Stimulated activated CD4-positive, alpha-beta T cell treated with anti-CD3 and anti-CD28 coated beads, Interleukin-12 subunit alpha, Interleukin-12 subunit beta, amount 100 ng/mL, for 24 hours (primary cell): ENCODE measurements at places on chromosomes 12 and 14.
A peak's percentile ranks its signal among the peaks of the same experiment; 100 is the strongest.

GRCh38 chr12:123942238-123942653 lies 30.4 kb downstream of the CCDC92 start:
- no peak for DNase-seq

- DNase-seq: no peak
Measured at GRCh38 chr12:115801871-115802270, 475.6 kb downstream of the MED13L start.

- DNase-seq: no peak
Measured at GRCh38 chr12:34188974-34189373, 166.7 kb downstream of the ALG10 start.

GRCh38 chr12:2341051-2341751 lies 288.4 kb downstream of the CACNA1C start:
- DNase-seq: no peak

- no peak for DNase-seq
Measured at GRCh38 chr14:68404652-68405183, 388.1 kb downstream of the ZFP36L1 start.

GRCh38 chr14:79254069-79254775 lies 957.1 kb downstream of the DIO2 start:
- DNase-seq: no peak

DNA sequence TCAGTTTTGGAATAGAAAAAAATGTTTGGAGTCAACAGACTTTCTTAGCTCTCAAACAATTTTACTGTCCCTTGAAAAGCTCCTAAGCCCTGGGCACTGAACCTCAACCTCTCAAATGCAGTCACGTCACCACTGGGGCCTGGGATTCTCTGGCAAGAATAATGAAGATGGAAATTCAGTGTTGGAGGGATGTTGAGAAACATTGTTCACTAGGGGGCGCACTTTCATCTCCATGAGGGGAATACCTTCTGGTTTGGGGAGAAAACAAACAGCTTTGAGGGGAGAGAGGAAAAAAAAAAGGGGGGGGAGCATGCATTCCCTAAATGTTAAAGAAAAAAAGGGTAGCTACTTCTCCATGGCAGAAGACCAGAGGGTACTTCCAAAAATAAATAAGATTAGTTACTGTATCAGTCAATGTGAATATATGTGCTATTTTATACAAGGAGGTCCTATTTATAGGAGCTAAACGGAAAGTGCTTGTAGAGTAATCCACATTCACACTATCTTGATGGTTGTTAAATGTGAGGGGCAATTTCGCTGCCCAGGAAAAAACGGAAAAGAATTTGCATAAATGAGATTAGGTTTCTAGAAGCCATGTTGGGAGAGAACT lies 5.8 kb upstream of the TBPL2 start:
- DNase-seq: peak; percentile 44

DNA sequence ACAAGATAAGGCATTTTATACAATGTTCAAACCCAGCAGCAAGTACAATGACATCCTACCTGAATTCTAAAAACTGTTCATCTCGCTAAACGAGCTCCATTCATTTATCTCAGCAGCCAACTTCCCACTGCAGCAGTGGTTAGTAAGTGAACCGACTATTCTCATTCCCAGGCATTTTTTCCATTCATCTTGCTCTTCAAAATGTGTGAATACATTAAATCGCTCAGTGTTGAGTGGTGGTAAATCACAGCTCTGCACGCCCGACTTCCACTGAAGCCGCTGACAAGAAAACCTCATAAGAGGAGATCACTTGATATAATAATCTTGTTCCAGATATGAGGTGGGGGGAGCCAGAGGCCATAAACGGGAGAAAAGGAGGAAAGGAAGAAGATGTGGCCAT lies 746.2 kb upstream of the USP15 start:
- DNase-seq: no peak

DNA sequence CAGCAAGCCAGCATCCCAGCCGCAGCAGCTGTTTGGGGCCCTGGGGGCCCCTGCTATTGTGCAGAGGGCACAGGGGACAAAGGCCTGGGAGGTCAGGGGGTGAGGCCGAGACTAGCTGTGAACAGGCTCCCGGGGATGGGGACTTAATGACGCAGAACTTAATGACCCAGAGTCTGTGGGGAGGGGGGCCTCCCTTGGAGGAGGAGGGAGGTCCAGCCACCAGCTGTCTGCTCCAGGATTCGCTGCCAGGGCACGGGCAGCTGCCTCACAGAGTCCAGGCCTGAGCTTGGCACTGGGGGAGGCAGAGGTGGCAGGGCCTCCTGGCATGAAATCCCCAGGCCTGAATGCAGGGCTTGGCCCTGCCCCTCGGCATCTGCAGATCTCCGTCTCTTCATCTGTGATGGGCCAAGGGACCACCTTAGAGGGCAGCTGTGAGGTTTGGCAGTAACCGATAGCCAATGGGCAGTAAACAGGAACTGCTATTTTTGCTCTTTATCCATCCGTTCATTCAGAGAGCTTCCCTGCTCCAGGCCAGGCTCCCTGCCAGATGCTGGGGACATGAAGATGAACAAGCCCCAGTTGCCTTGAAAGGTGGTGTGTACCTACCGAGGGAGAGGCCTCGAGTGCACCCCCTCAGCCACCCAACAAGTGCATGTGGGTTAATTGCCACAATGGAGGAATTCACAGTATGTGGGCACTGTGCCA lies 6.7 kb downstream of the FAM222A start:
- no peak for DNase-seq

DNA sequence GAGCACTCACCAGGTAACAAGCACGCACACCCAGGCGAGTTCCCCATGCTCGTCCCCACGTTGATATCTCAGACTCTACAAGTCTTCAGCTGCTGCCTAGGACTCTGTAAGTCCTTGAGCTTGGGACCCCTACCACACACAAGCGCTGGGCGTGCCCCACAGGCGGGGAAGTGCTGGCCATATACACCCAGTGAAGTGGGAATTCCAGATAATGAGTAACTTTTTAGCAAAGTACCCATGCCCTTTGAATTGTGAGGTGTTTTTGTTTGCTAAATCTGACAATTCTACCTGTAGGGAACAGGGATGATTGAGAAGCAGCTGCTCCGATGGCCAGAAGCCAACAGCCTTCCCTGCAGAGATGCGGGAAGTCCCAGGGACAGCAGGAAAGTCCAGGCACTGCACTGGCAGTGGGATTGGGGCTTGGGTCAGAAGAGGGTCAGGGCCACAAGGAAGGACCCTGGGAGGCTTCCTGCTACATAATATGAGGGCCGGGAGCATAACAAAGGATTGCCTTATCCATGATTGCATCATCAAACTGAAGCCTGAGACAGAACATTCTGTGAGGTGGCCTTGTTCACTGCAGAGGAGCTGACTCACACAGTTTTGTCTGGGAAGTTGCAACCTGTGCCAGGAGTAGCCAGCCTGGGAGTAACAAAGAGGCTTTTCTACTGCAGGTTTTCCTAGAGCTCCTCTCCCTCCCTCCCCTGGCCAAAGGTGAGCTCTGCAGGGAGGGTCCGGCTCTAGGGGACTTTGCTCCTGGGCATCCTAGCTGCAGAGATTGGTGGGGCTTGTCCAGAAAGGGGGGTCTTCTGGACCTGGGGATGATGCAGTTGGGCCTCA lies 13.2 kb upstream of the SERPINA3 start:
- no peak for DNase-seq

DNA sequence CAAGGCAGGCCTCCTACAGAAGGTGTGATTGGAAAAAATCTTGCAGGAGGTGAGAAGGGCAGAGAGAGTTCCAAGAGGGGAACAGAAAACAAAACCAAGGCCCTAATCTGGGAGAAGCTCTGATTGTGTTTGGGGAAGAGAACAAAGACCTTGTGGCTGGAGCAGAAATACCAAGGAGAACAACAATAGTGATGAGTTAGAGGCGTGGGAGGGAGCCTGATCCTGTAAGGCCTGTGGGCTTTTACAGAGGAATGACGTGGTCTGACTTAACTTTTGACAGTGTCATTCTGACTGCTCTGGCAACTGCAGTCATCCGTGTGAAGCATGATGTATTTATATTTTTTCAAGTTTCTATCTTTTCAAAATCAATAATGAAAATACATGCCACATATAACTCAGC lies 200.6 kb downstream of the ANO4 start:
- DNase-seq: no peak

DNA sequence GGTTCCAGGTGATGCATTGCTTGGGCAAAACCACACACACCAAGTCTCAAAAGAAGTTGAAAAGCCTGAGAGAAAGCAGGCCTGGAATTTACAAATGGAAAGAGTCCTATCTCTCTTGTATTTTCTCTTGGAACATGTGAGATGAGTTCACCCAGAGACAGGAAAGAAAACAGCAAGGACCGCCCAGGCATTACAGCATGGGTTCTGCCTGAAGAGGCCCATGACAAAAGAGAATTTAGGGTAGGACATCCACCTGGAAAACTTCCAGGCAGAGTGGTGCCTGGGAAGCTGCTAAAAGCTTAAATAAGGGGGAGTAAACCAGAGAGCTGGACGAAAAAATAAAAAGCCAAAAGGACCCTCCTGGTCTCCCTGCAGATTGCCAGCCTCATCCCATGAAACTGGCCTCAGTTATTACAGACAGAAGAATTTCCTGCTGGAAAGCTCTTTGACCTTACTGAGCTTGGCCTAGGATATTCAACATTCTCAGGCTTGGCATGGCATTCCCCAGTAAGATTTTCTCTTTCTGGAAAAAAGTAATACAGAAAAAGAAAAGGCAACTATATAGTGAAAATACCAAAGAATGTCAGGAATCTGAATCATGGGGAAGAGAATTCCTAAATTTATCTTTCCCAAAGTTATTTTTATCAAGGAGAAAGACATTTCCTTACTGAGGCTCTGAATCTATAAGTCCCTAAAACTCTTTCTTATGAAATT lies 121.3 kb upstream of the NUDT4 start:
- DNase-seq: no peak

- no peak for DNase-seq
Measured at GRCh38 chr12:3140284-3140683, 63.1 kb downstream of the TSPAN9 start.

- no peak for DNase-seq
Measured at GRCh38 chr12:29804019-29804418, 20.3 kb upstream of the TMTC1 start.
